ENCODE measurements at places on chromosomes 4 and X.

DNA sequence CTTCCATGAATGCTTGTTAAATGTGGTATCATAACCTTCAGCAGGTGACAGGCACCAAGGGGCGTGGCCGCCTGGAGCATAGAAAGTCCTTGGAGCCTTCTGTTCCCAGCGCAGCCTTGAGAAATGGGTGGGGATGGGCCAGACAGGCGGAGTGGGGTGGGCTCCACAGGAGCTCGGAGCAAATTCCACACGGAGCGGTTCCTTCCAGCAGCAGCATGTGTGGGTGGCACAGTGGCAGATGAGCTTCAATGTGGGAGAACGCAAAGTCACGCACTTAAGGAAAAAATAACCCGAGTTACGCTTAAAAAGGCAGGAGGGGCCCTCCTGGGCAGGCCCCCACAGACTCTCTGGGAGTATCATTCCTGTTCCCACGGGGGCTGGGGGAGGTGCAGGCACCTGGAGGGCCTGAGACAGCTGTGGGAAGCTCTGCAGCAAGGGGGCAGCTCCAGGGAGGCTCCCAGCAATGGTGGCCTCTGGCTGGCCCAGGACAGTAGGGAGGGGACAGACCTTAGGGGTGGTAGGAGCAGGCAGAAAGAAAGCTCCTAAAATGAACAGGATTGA lies 15.3 kb downstream of the TMEM271 start:
- DNase-seq = peak; percentile 23

GRCh38 chrX:21469071-21469470 lies 94.9 kb downstream of the CNKSR2 start:
- DNase-seq = no peak

- DNase-seq = no peak
These were observed 61.0 kb upstream of the FTHL17 start for GRCh38 chrX:31132821-31133241.

DNA sequence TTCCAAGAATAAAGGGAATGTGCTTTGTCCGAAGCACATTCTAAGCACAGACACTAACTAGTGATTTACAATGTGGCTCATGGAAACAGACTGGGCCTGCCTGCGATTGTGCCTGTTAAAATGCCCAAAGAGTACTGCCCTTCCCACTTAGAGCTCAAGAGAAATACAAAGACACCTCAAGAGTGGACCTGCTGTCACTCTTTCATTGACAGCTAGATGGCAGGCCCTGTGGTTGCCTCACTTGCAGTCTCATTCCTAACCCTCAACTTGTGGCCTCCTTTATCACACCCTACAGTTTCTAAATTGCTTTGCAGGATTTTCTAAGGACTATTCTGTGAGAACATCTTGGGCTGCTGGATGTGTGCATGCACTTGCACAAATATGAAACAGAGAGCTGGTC lies 331.0 kb upstream of the EMCN start:
- DNase-seq = peak; percentile 1

Measured in NCI-H146 (cell line).